ENCODE measurements at places on chromosomes 6 and 20. TPM values are rescaled to one million over a fixed set of nuclear protein-coding genes. Genes with fewer than 3 reads are reported as not detected.

The DOK5 gene
- 5.4 TPM for total RNA-seq

The NMBR gene
- not detected for total RNA-seq

The DLK2 gene
- total RNA-seq, result 0.37 TPM

The BACH2 gene
- 1.9 TPM for total RNA-seq

The FKBP1C gene
- 0.28 TPM for total RNA-seq

The OARD1 gene
- 27.3 TPM for total RNA-seq

The TSBP1 gene
- total RNA-seq, result not detected

The CD93 gene
- 0.06 TPM for total RNA-seq

The SMLR1 gene
- not detected for total RNA-seq

The HLA-DQA1 gene
- not detected for total RNA-seq

The JPH2 gene
- total RNA-seq, result 1.0 TPM

The SNPH gene
- 0.43 TPM for total RNA-seq

The GUCA1A gene
- total RNA-seq, result not detected

The EMILIN3 gene
- total RNA-seq, result 1.7 TPM

The SDCBP2 gene
- total RNA-seq, result 3.4 TPM

The PRDM13 gene
- total RNA-seq, result 0.58 TPM

The HS3ST5 gene
- total RNA-seq, result not detected

The TGM3 gene
- not detected for total RNA-seq

The FAM110A gene
- total RNA-seq, result 12.2 TPM

All from A673 (cell line).